Activated naive CD4-positive, alpha-beta T cell treated with anti-CD3 and anti-CD28 coated beads, Interleukin-2, amount 10 ng/mL, durations not matched to agents 7 days and 5 days (primary cell): ENCODE measurements at places on chromosomes 13 and 19.

DNA sequence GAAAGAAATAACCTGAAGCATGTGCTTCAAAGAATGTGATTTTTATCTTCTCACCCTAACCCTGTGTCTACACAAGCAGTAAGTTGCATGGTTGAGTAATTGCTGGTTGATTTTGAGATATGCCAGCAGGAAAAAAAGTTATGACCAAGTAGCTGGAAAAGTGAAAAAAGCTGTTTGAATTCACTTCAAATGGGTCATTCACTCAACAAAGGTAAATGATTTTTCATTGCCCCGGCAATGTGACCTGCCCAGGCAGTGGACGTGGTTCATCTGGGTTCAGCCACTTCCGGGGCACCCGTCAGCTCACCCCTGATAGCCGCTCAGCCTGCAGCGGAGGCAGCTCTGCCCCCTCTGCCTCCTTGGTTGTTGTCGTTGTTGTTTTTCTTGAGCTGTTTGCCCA lies 18.5 kb downstream of the TNFRSF19 start:
- no peak for DNase-seq

DNA sequence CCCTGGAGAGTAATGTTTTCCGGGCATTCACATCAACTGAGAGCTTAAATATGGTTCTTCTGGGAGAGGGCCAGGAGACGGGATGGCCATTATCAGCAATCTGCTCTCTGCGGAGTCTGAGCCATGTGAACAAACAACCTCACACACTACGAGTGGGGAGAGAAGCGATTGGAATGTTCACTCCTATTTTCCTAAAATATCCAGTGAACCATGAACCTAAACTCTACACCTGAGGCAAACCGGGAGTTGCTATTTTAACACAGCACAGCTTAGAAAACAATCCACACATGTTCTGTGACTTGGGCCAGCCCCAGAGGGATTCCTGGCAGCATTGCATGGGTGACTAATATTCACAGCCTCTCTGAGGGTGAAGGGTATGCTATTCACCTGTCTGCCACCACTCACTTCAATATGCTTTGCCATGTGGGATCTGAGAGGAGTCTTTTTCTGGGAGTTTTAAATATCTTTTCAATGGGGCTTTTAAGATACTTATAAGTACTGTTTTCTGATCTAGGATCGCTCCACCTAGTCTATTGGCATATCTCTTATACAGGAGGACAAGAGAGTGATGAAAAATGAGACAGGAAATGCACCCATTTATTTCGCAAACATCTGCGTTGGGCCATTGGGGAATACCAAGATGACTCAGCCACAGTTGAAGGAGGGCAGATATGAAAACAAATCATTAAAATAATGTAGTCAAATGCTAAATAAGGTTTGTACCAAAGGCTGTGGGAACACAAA lies 72.6 kb upstream of the SERP2 start:
- DNase-seq, result no peak

DNA sequence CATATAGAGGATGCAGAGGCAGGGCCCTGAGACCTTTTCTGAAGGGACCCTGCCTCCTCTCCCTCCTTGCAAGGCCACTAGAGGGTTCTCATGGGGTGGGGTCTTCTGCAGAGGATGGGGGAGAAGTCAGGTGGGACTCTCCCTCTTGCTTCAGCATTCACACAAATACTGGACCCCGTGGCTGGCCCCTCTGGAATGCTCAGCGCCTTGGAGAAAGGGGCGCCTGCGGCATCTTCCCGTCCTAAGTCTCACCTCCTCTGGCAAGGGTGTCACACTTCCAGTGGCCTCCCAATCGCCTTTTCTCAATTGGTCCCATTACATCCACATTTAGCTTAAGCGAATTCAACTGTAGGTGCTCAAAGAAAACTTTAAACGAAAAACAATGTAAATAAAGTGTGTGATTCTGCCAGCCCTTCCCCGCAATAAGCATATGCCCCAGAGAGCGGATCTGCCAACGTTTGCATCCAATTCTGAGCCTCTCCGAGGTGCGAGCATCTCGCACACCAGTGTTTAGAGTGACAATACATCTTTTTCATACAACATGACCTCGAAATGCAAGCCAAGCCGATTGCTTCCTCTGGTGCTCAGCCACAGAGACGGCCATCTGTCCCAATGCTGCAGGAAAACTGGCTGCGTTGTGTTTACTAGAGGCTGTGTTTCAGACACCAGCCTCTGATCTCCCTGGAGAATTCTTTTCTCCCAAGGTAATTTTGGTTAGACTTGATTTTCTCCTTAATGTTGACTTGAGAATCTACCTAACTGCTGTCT lies 69.1 kb upstream of the WASF3 start:
- DNase-seq, result no peak

GRCh38 chr19:41804336-41804735 lies 7.9 kb downstream of the CEACAM3 start:
- DNase-seq, result no peak

- no peak for DNase-seq
These were observed 1.4 kb downstream of the BRD4 start for GRCh38 chr19:15330801-15331418.

GRCh38 chr13:80215368-80215767 lies 125.6 kb downstream of the SPRY2 start:
- no peak for DNase-seq
